ENCODE measurements at places on chromosomes 7 and 10.
A peak's percentile ranks its signal among the peaks of the same experiment; 100 is the strongest.

- no peak overlapping the region for H3K27ac ChIP-seq
- no peaks in the 10 kb centered on the region for H3K4me1 ChIP-seq
- peaks cover 17% of the 10 kb centered on the region for H3K27me3 ChIP-seq
- H3K4me3 ChIP-seq = no peak overlapping the region
- DNase-seq = no peak
- H3K36me3 ChIP-seq = no peaks in the 10 kb centered on the region
These were observed 233.9 kb downstream of the POU6F2 start for GRCh38 chr7:39211581-39211980.

GRCh38 chr7:128810997-128811396 lies 19.2 kb upstream of the FLNC start:
- DNase-seq = no peak
- H3K36me3 ChIP-seq = no peaks in the 10 kb centered on the region
- no peak overlapping the region for H3K27ac ChIP-seq
- H3K4me1 ChIP-seq = no peaks in the 10 kb centered on the region

GRCh38 chr10:550665-551372 lies 138.6 kb downstream of the DIP2C start:
- no peak overlapping the region for H3K4me3 ChIP-seq
- peaks cover 83% of the 10 kb centered on the region for H3K27me3 ChIP-seq
- no peaks in the 10 kb centered on the region for H3K4me1 ChIP-seq
- DNase-seq = no peak
- H3K27ac ChIP-seq = no peak overlapping the region
- H3K36me3 ChIP-seq = no peaks in the 10 kb centered on the region

DNA sequence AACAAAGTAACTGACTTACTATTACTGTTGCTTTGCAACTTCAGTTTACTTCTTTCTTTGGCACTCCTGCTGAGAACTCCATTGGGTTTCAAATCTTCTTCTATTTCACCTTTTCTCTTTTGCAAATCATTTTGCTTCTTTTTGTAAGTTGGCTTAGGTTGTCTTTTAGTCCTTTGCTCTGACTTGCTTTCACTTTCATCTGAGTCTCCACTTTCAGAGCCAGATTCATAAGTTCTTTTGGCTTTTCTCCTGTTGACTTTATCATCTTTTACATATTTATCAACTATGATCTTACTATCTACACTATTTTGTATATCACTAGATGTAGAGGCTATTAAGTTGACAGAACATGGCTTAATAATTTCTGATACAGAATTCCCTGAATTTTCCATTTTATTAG lies 73.4 kb downstream of the NRBF2 start:
- H3K27me3 ChIP-seq = no peaks in the 10 kb centered on the region
- no peak for DNase-seq
- H3K36me3 ChIP-seq = peaks cover 54% of the 10 kb centered on the region
- H3K4me1 ChIP-seq = peaks cover 43% of the 10 kb centered on the region
- peak overlapping the region; percentile 64 for H3K27ac ChIP-seq

DNA sequence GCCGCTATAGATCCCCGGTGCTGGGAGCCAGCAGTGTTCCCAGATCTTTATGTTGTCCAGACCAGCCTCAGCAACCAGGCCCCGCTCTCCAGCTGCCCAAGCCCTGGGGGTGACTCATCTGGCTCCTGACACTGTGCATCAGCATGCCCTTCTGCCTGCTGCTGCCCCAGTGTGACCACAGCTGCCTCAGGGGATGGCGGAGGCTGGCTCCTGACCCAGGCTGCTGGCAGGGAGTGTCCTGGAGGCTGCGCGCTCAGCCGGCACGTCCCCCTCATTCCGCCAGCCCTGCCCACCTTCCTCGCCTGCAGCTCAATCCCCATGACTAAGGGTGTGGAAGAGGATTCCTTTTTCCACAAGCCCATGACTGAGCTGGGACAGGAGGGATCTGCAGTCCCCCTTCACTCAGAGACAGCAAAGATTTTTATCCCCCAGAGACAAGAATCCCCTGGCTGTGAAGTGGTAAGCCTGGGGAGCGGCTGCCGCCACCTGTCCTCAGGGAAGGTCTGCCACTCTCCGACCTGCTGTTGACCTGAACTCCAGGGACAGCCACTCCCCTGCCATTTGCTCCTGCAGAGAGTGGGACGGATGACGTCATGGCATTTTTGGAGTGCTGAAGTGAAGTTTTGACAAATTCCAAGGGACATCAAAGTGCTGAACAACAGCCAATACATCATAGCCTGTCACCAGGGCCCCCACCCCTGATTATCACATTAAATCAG lies 182.8 kb upstream of the BMPER start:
- H3K27me3 ChIP-seq = no peaks in the 10 kb centered on the region
- DNase-seq = no peak
- H3K4me1 ChIP-seq = no peaks in the 10 kb centered on the region
- no peak overlapping the region for H3K27ac ChIP-seq
